Right atrium auricular region (tissue), 2 donors: ENCODE measurements at places on chromosomes 12 and 14. TPM values are rescaled to one million over a fixed set of nuclear protein-coding genes. Genes with fewer than 3 reads are reported as not detected.

DNA sequence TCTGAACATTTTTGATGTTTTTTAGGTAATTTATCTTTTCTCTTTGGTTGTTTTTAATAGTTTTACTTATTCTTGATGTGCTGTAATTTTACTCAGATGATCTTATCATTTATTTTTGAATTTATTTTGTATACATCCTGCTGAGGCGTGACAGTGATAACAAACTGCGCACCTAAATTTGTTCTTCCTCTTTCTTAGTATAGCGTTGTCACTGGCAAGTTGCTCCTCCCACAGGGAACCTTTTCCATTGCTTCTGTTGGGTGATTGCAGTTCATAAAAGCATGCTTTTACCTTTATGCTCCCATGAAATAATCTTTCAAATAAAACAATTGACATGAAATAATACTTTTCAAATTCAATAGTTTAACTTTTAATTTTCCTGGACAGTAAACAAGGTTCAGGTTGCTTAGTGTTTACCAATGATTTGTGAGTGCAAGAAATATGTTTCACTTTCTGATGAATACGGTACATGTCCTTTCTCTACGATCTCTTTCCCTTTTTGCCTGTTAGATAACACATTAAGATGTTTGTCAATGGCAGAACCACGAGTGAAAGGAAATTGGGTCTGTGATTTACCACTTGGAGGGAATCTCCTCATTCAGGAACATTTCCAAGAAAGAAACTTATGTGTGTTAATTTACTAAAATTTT, 223.3 kb downstream of the CCDC91 start:
- H3K27me3 ChIP-seq, result no peaks in the 10 kb centered on the region
- H3K36me3 ChIP-seq, result no peaks in the 10 kb centered on the region
- H3K4me1 ChIP-seq, result no peaks in the 10 kb centered on the region
- H3K27ac ChIP-seq, result no peak overlapping the region
- no peak for DNase-seq

DNA sequence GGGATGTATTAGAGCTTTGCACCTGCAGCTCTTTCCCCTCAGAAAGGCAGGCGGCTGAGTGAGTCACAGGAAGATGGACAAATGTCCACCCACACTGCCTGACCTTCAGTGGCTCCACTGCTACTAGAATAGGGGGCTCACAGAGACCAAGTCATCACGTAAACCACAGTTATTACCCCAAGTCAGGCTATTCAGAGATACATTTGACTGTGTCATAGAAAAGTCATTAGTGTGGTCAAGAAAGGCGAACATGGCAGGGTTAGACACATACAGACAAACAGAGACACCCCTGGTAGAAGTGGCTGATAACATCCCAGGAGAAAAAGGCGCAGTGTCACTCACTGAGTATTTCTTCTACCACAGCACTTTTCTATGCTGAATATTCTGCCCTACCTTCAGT, 36.0 kb downstream of the GCH1 start:
- H3K36me3 ChIP-seq, result no peaks in the 10 kb centered on the region
- DNase-seq, result no peak
- no peaks in the 10 kb centered on the region for H3K27me3 ChIP-seq
- H3K4me1 ChIP-seq, result no peaks in the 10 kb centered on the region
- H3K4me3 ChIP-seq, result no peak overlapping the region
- H3K27ac ChIP-seq, result no peak overlapping the region

- no peak for DNase-seq
- H3K36me3 ChIP-seq, result no peaks in the 10 kb centered on the region
- H3K27ac ChIP-seq, result no peak overlapping the region
- no peaks in the 10 kb centered on the region for H3K27me3 ChIP-seq
- no peaks in the 10 kb centered on the region for H3K4me1 ChIP-seq
- H3K4me3 ChIP-seq, result no peak overlapping the region
Measured at GRCh38 chr12:57848208-57848607, 1.7 kb upstream of the CTDSP2 start.

- H3K4me1 ChIP-seq, result no peaks in the 10 kb centered on the region
- H3K36me3 ChIP-seq, result no peaks in the 10 kb centered on the region
- H3K4me3 ChIP-seq, result no peak overlapping the region
- H3K27me3 ChIP-seq, result no peaks in the 10 kb centered on the region
Measured at GRCh38 chr14:68261092-68261842, 441.7 kb downstream of the RAD51B start.

- no peaks in the 10 kb centered on the region for H3K27me3 ChIP-seq
- H3K4me3 ChIP-seq, result no peak overlapping the region
- H3K27ac ChIP-seq, result peak overlapping the region; percentile 57
Measured at GRCh38 chr12:117069101-117069797, 30.0 kb downstream of the TESC start.

DNA sequence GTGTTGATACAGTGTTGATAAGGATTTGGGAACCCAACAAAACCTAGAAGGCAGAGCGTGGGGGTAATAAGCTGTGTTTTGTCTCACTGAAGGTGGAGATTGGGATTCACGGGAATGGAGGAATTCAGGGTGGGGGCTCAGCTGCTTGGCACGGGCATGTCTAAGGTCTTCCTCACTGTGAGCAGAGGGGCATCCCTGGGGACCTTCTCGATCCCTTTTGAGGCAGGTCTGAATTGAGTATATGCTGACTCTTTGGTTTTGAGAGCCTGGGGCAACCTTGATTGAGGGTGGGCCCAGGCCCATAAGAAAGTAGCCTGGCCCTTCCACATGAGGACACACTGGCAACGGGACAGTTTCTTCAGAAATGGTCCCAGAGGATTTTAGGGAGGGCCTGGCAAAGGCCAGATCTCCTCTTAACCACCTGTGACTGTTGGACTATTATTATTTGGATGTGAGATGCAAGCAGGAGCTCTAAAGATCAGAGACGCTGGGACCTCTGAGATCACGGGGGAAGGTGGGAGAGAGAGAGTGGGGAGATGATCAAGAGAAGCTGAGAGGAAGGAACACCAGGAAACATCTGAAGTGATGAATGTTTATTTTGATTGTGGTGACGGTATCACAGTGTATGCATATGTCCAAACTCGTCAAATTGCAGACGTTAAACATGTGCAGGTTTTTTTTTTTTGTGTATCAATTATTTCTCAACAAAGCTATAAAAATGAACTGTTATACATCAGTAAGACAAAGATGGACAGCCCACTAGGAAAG, 48.4 kb downstream of the SMIM41 start:
- DNase-seq, result peak; percentile 26
- no peaks in the 10 kb centered on the region for H3K27me3 ChIP-seq
- no peak overlapping the region for H3K4me3 ChIP-seq

DNA sequence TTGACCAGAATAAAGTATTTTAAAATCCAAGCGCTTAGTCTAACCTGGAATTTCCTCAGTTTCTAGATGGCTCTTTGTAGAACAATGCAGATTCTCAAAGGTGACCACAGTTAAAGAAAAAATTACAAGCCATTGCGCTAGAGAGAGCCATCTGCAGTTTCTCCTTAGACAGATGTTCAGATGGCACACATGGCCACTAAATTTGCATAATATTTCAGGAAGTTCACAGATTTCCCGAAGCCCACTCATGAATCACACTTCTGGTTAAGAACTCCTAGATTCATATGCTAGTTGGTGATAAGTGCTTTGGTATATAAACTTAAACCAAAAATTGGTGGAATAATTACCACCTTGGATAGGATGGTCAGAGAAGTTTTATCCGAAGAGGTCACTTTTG, 749 bp downstream of the AKAP3 start:
- no peak for DNase-seq
- peak overlapping the region; percentile 79 for H3K27ac ChIP-seq
- H3K4me1 ChIP-seq, result no peaks in the 10 kb centered on the region
- H3K27me3 ChIP-seq, result no peaks in the 10 kb centered on the region

GARIN6 gene
- not detected for total RNA-seq

HOXC6 gene
- not detected for total RNA-seq

RBM25 gene
- total RNA-seq, result 20.2 TPM
